ENCODE measurements at places on chromosomes 2 and 18.

GRCh38 chr2:64157792-64158191 lies 13.6 kb upstream of the PELI1 start:
- ATAC-seq = no peak

DNA sequence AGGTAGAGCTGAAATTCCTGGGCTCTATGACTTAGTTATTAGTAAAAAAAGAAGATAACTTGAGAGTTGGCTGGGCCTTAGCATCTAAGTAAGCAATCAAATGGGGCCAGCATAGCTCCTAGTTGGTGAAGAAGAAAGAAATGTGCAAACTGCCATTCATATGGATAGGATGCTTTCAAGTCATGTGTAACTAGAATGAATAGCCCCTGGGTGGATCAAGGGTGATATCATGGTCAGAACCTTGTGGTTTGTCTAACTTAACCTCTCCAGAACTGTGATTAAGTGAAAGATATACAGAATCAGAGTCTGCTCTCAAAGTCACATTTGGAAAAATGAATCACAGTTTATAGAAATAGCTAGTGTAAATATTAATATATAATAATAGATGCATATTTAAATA lies 198.7 kb upstream of the DTNA start:
- no peak for ATAC-seq

- no peak for ATAC-seq
These were observed 44.7 kb upstream of the EML6 start for GRCh38 chr2:54678719-54679118.

GRCh38 chr18:57583297-57583835 lies 3.1 kb downstream of the FECH start:
- no peak for ATAC-seq

DNA sequence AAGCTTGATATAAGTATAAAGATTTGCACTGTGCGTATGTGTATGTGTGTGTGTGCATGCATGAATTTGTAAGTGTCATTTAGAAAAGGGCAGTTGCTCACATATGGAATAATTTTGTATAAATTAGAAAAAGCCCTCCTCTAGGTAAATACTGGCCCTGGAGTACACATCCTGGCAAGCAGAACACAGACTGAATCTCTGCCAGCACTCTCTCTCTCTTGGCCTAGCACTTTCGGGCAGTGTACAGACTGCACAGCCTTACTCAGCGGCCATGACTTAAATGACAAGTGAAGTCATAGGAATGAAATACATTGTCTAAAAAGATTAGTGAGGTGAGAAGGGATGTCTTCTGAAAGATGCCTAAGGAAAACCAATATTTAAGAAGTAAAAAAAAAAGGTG lies 214.1 kb downstream of the RDH14 start:
- peak; percentile 26 for ATAC-seq

DNA sequence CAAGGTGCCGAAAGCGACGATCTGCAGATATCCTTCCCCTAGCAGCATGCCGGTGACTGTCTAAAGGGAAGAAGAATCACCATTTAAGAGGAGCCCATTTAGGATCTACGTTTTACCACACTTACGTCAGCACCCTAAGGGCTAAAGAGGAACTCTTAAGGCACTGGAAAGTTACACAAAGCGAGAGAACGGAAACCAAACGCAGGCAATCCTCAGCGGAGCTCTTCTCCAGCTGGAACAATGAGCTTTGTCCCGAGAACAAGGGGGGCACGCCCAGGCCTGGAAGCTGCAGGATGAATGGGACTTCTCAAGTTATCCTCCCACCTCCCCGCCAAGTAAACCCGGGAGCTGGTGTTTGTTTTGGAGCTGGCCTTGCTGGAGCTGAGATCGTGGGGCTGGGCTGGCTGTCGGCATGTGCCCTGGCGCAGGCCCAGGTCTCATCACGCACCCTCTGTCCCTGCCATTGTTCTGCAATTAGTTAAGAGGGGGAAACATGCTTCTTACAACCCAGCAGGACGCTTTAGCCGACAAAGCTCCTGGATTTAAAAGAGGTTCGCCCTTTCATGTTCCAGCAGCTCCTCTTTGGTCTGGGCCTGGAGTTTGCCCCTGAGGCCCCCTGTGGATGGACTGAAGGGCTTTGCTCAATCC lies 36.4 kb downstream of the PXDN start:
- peak; percentile 61 for ATAC-seq

- no peak for ATAC-seq
These were observed 155.6 kb downstream of the AGAP1 start for GRCh38 chr2:235649418-235649817.

DNA sequence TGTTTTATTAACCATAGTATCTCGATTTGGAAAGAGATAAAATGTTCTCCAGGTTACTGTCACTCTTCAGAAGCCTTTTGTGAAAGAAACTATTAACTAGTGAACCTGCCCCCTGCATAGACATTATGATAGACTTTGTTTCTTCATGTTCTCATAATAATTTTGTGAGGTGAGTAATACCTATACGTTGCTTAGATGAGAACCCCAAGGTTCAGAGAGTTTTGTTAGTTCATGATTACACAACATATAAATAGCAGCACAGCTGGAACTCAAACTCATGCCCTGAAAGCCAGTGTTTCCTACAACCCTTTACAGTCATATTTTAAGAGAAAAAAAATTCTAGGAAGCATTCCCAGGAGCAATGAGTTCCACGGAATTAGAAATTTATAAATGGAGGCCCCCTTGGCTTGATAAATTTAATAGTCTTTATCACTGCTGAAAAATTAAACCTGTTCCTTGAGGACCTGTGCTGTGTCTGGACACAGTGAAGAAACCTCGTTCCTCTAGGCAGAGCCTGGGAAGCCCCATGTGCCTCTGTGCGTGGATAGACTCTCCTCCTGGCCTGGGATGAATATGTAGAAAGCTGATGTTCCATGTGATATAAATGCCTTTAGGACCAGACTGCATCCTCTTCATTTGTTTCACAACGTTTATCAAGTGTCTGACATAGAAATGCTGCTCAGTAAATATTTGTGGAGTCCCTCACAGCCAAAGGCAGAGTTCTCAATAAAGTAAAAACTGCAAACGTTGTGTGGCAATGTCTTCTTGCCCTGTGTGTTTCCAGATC lies 1257.0 kb upstream of the GYPC start:
- ATAC-seq = no peak

- ATAC-seq = no peak
These were observed 140.2 kb downstream of the MTCL1 start for GRCh38 chr18:8845506-8845905.

Data from SK-N-SH treated with all-trans-retinoic acid at 6 μM for 48 hours (cell line).